Mesothelial cell of epicardium (in vitro differentiated cells): ENCODE measurements at places on chromosomes 7 and 10.

GRCh38 chr10:114058297-114058696, 14.6 kb downstream of the ADRB1 start:
- H3K4me3 ChIP-seq: no peak overlapping the region
- DNase-seq: no peak
- peaks cover 14% of the 10 kb centered on the region for H3K4me1 ChIP-seq

- H3K36me3 ChIP-seq: peaks cover 3% of the 10 kb centered on the region
- H3K27me3 ChIP-seq: no peaks in the 10 kb centered on the region
- H3K27ac ChIP-seq: peak overlapping the region; percentile 88
- peaks cover 70% of the 10 kb centered on the region for H3K4me1 ChIP-seq
Measured at GRCh38 chr7:105003872-105004510, 10.0 kb upstream of the KMT2E start.

DNA sequence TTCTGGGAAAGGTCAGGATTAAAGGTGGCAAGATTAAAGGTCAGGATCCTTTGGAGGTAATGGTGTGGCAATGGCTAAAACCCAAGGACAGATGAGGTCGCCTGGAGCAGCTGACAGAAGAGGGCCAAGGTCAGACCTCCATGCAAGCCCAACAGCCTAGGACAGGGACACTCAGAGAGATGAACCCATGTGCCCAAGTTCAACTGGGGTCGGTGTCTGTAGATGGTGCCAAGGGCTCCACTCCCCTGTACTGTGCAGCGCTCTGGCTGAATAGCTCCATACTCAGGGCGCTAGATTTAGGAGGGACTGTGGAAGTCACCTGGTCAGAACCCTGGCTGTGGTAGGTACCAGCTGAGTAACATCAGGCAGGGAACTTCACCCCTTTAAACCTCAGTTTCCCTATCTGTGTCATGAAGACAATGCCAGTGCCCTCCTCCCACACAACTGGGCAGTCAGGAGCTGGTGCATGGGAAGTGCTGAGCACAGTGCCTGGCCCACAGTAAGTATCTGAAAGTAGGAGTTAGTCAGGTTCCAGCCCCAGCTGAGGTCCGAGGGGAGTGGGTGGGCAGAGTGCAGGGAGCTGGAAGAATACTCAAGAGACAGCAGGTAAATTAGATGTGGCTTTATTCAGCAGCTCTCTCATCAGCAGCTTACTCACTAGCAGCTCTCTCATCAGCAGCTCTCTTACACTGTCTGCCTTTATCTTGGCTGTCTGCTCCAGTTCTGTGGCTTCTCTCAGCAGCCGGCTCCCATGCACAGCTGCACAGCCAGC, 327.1 kb downstream of the GLRX3 start:
- no peak overlapping the region for H3K27ac ChIP-seq
- no peak for DNase-seq
- H3K4me1 ChIP-seq: no peaks in the 10 kb centered on the region
- H3K27me3 ChIP-seq: peaks cover 13% of the 10 kb centered on the region
- no peak overlapping the region for H3K4me3 ChIP-seq
- no peaks in the 10 kb centered on the region for H3K36me3 ChIP-seq

- H3K27ac ChIP-seq: peak overlapping the region; percentile 85
- peaks cover 44% of the 10 kb centered on the region for H3K4me1 ChIP-seq
- no peaks in the 10 kb centered on the region for H3K27me3 ChIP-seq
- peak overlapping the region; percentile 26 for H3K4me3 ChIP-seq
Measured at GRCh38 chr10:97683556-97684367, 3.3 kb downstream of the AVPI1 start.

DNA sequence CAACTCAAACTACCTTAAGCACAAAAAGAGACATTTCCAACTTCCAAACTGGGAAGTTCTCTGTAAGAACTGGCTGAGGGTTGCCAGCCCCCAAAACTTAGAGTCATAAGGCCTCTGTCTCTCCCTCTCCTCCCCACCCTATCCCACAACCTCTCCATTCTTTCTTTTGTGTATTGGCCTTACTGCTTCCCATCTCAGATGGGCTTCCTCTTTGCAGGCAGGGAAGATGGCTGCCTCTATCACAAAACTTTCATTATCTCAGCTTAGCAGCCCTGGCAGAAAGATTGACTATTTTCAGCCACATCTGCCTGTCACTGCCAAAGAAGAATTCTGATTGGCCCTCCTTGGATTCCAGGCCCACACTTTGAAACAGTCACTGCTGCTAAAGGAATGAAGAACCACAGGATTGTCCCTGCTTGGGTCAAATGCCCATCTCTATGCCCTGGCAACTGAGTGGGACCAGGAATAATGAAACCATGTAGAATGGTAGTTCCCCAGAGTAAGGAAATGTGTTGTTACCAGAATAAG, 58.0 kb upstream of the PRKAR2B start:
- no peak overlapping the region for H3K4me3 ChIP-seq
- no peaks in the 10 kb centered on the region for H3K27me3 ChIP-seq
- no peak overlapping the region for H3K27ac ChIP-seq
- no peaks in the 10 kb centered on the region for H3K36me3 ChIP-seq

- DNase-seq: no peak
- H3K27ac ChIP-seq: no peak overlapping the region
- H3K4me3 ChIP-seq: no peak overlapping the region
- no peaks in the 10 kb centered on the region for H3K4me1 ChIP-seq
Measured at GRCh38 chr10:115417585-115418265, 324.6 kb downstream of the ATRNL1 start.

GRCh38 chr7:156206174-156206573, 393.9 kb upstream of the SHH start:
- H3K4me1 ChIP-seq: peaks cover 9% of the 10 kb centered on the region
- H3K27ac ChIP-seq: no peak overlapping the region
- no peak for DNase-seq

- no peak for DNase-seq
- peaks cover 93% of the 10 kb centered on the region for H3K27me3 ChIP-seq
- no peaks in the 10 kb centered on the region for H3K36me3 ChIP-seq
- no peak overlapping the region for H3K27ac ChIP-seq
- peaks cover 5% of the 10 kb centered on the region for H3K4me1 ChIP-seq
Measured at GRCh38 chr7:31336202-31337001, 4.1 kb downstream of the NEUROD6 start.

DNA sequence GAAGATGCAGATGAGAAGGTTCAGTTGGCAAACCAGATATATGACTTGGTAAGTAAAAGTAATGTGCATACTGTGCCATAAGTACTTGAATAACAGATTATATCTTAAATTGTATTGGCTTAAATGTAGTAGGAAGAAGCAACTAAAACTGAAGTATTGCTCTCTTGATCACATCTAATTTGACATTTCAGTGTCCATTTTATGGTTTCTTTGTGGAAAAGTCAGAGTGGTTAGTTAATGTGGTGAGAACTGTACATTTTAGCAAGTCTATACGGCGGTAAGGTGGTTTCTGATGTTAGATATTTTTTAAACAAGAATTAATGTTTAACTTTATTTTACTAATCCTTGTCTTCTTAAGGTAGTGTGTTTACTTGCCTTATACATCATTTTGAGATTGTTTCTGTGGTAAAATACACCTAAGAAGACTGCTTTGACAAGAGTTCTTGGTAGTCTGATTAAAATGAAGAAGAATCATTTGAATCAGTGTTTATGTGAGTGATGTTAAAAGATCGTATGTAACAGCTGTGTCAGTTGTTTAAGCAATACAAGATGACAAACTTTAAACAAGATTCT, 5.1 kb downstream of the ING3 start:
- no peak overlapping the region for H3K4me3 ChIP-seq
- no peaks in the 10 kb centered on the region for H3K27me3 ChIP-seq
- DNase-seq: no peak
- H3K4me1 ChIP-seq: peaks cover 12% of the 10 kb centered on the region
- no peak overlapping the region for H3K27ac ChIP-seq

DNA sequence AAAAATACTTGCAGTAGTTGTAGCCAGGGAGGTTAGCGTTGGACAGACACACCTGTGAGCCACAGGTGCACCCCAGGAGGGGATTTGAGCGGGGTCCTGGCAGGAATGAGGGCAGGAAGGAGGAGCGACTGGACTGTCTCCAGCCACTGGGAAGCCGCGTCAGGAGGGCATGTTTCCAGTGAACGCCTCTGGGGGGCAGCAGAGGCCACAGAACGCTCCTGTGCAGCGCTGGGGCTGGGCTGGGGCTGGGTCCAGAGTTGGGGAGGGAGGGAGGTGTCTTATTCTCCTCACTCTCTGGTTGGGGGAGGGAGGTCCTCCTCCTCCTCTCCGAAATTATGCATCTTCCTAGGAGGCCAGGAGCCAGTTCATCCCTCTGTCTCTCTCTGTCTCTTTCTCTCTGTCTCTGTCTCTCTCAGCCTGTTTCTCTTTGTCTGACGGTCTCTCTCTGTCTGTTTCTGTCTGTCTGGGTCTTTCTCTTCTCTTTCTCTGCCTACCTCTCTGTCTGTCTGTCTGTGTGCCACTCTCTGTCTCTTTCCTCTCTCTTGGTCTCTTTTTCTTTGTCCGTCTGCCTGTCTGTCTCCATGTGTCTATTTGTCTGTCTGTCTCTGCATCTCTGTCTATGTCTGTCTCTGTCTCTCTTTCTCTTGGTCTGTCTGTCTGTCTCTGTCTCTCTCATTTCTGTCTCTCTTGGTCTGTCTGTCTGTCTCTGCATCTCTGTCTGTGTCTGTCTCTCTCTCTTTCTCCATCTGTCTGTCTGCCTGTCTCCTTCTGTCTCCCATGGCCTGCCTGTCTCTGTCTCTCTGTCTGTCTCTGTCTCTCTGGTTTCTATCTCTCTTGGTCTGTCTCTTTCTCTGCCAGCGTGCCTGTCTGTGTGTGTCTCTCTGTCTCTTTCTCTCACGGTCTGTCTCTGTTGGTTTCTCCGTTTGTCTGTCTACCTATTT, 9.9 kb upstream of the PSMG3 start:
- no peak overlapping the region for H3K27ac ChIP-seq
- H3K36me3 ChIP-seq: no peaks in the 10 kb centered on the region
- peak; percentile 56 for DNase-seq
- H3K4me3 ChIP-seq: no peak overlapping the region

DNA sequence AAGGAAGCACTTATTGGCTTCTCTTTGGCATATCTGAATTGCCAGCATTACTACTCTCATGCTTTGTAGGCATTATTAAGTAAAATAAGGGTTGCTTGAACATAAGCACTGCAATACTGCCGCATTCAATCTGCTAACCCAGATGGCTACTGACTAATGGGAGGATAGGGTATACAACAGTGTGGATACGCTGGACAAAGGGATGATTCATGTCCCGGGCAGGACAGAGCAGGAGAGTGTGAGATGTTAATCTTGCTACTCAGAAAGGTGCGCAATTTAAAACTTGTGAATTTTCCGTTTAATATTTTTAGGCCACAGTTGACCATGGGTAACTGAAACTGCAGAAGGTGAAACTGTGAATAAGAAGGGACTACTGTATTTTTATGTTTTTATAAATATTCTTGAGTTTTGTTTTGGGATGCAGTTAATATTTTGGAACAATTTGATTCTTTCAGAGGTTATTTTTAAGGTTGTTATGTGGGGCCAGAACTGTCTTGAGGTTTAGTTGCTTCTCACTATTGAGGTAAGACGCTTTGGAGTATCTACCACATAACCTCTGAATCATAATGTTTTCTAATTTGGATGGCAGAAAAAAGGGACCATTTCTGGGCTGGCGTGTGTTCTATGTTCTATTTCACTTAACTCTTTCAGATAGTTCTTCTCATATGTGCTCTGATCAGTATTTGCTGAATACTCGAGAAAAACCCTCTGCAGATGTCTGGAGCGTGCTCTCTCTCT, 75.7 kb upstream of the SYPL1 start:
- no peaks in the 10 kb centered on the region for H3K36me3 ChIP-seq
- H3K27ac ChIP-seq: no peak overlapping the region
- H3K27me3 ChIP-seq: peaks cover 2% of the 10 kb centered on the region
- no peaks in the 10 kb centered on the region for H3K4me1 ChIP-seq
- no peak overlapping the region for H3K4me3 ChIP-seq

DNA sequence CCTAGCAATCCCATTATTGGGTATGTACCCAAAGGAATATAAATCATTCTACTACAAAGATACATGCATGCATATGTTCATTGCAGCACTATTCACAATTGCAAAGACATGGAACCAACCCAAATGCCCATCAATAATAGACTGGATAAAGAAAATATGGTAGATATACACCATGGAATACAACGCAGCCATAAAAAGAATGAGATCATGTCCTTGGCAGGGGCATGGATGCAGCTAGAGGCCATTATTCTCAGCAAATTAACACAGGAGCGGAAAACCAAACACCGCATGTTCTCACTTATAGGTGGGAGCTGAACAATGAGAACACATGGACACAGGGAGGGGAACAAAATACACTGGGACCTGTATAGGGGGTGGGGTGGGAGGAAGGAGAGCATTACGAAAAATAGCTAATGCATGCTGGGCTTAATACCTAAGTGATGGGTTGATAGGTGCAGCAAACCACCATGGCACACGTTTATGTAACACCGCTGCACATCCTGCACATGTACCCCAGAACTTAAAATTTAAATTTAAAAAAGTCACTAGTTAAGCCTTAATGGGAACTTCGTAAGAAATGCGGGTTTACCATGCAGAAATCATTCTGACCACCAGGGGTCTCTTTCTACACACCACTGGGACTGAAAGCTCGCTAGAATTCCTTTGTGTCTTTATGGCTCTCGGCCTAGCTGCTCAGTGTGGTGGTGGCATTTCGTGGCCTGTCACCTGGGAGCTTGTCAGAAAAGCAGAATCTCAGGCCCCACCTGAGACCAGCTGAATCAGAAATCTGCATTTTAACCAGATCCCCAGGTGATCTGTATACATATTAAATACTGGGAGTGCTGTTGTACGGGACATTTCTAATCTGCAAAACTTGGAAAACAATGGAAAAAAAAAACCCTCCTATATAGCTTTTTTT, 9.5 kb downstream of the ANKRD1 start:
- H3K27me3 ChIP-seq: no peaks in the 10 kb centered on the region

- H3K27ac ChIP-seq: peak overlapping the region; percentile 91
- peaks cover 22% of the 10 kb centered on the region for H3K4me1 ChIP-seq
- no peak overlapping the region for H3K4me3 ChIP-seq
- no peaks in the 10 kb centered on the region for H3K27me3 ChIP-seq
Measured at GRCh38 chr10:72736176-72736827, 44.4 kb downstream of the MCU start.

- H3K36me3 ChIP-seq: no peaks in the 10 kb centered on the region
- no peaks in the 10 kb centered on the region for H3K27me3 ChIP-seq
- no peak overlapping the region for H3K27ac ChIP-seq
- no peak for DNase-seq
- H3K4me3 ChIP-seq: no peak overlapping the region
- H3K4me1 ChIP-seq: no peaks in the 10 kb centered on the region
Measured at GRCh38 chr10:92873029-92873428, 24.7 kb downstream of the EXOC6 start.

GRCh38 chr7:22144950-22145349, 199.3 kb upstream of the CDCA7L start:
- no peak overlapping the region for H3K27ac ChIP-seq
- H3K4me3 ChIP-seq: no peak overlapping the region
- no peaks in the 10 kb centered on the region for H3K27me3 ChIP-seq
- no peaks in the 10 kb centered on the region for H3K36me3 ChIP-seq
- peaks cover 42% of the 10 kb centered on the region for H3K4me1 ChIP-seq
- DNase-seq: no peak

GRCh38 chr10:96152437-96152836, 22.3 kb downstream of the ZNF518A start:
- peaks cover 54% of the 10 kb centered on the region for H3K36me3 ChIP-seq
- no peak overlapping the region for H3K27ac ChIP-seq
- no peaks in the 10 kb centered on the region for H3K27me3 ChIP-seq
